ENCODE measurements at places on chromosomes 1 and 21.
A peak's percentile ranks its signal among the peaks of the same experiment; 100 is the strongest.

- DNase-seq, result peak; percentile 4
These were observed 99.5 kb downstream of the CACHD1 start for GRCh38 chr1:64569411-64569810.

DNA sequence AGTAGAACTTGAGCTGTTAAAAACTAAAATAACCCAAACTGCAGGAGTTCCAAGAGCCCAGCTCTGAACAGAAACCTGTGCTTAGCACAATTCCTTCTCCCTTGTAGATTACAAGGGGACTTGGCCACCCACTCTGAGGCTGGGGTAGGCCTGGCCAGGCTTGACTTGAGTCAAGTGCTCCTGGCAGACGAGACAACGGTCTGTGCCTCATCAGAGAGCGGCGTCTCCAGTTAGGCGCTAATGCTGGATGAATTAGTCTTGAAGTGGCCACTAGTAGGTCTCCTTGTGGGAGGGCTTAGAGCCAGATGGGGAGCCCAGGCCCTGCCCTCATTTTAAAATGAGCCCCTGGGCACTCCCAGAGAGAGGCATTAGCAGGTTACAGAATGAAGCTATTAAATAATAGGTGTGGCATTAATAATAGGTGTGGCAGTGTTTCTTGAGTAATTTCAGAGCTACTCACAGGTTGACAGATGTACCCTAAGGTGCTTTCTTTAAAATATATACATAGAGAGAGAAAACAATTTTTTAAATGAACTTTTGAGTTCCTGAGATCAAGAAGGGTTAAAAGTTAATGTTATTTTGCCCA lies 1.1 kb downstream of the EEIG2 start:
- peak; percentile 84 for DNase-seq

DNA sequence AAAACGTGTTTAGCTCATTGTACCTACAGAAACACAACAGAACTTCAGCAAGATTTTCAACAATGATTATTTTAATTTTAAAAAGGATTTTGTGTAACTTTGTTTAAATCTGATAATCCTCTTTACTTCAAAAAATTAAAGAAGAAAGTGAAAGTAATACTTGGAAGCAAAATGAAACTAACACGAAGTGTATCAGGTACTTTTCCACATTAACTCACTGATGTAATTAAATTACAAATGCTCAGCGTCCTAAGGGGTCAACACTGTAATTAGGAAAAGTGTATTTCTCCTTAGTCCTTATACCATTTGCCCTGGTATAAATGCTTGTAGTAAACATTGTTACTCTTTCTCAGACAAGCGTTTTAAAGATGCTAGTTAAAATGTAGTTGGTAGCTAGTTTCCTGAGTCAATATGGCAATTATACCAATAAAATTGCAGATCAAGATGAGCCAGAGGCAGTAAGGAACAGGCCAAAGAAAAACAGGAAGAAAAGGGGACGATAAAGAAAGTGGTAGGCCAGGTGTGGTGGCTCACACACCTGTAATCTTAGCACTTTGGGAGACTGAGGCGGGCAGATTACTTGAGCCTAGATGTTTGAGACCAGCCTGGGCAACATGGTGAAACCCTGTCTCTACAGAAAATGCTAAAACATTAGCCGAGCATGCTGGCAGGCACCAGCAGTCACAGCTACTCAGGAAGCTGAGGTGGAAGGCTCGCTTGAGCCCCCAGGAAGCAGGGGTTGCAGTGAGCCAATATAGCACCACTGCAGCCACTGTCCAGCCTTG lies 553.0 kb downstream of the SMYD3 start:
- peak; percentile 4 for DNase-seq

DNA sequence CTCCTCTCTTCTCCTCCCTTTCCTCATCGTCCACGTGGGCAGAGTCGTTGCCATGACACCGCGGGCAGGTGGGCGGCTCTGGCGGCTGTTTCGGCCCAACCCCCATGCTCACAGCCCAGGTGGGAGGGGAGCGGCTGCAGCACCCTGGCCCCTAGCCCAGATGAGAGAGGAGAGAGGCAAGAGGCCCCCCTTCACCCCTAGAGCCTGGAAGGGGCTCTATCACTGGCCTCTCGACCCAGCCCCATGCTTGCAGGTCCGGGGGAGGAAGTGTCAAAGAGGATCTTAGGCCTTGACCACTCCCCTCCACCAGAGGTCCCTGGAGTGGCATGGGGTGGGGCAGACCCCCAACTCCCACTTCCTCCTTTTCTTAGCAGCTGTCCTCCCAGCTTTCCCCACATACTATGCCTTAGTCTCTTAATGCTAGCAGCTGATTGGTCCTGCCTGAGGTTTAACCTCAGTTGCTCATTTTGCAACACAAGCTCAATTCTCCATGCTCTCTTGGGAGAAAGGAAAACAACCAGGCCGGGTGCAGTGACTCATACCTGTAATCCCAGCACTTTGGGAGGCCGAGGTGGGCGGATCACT lies 10.4 kb downstream of the DLGAP3 start:
- peak; percentile 87 for DNase-seq

- no peak for DNase-seq
These were observed 63.3 kb downstream of the ERG start for GRCh38 chr21:38434913-38435533.

DNA sequence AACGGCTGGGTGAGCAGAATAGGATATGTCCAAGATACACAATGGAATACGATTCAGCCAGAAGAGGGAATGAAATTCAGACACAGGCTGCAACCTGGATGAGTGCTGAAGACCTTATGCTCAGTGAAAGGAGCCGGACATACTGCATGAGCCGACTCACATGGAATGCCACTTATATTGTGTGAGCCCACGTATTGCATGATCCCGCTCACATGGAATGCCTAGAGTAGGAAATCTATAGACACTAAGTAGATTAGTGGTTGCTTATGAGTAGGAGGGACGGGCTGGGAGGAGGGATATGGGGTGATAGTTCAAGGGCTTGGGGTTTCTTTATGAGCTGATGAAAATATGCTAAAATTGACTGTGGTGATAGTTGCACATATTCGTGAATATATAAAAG lies 26.8 kb downstream of the TMPRSS2 start:
- no peak for DNase-seq
